ENCODE measurements at places on chromosomes 16 and 17.

- DNase-seq: no peak
Observed at GRCh38 chr16:89230255-89230654, 12.8 kb downstream of the ZNF778 start.

DNA sequence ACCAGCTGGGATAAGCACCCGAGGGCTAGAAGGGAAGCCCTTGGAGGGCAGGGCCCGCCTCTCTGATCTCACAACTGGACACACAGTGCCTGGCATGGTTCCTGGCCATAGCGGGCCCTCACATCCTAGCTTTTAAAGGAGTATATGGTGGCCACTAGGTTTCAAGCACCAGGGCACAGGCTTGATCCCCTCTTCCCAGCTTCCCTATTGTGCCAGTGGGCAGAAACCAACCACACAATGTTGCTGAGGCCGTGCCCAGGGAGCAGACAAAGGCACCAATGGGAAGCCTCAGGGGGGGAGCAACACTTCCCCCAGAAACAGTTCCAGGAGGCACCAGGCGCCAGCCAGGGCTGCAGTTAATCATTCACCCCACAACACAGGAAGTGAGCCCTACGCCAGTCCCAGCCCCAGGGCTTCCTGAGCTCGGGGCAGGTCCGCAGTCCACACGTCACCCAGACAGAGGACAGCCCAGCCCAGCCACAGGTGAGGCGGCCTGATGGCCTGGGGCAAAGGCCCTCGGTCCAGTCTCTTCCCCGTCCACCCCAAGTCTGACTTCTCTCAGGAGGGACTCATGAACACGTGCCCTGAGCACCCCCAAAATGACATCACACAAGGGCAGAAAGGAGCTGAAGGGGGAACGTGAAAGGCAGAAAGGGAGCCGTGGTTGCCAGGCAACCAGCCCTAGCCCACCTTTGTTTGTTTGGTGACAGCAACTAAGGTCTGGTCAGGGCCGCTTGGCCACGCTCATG, 12.8 kb downstream of the SMIM5 start:
- DNase-seq: peak; percentile 96

GRCh38 chr17:81664051-81664470, 2.3 kb downstream of the OXLD1 start:
- no peak for DNase-seq

DNA sequence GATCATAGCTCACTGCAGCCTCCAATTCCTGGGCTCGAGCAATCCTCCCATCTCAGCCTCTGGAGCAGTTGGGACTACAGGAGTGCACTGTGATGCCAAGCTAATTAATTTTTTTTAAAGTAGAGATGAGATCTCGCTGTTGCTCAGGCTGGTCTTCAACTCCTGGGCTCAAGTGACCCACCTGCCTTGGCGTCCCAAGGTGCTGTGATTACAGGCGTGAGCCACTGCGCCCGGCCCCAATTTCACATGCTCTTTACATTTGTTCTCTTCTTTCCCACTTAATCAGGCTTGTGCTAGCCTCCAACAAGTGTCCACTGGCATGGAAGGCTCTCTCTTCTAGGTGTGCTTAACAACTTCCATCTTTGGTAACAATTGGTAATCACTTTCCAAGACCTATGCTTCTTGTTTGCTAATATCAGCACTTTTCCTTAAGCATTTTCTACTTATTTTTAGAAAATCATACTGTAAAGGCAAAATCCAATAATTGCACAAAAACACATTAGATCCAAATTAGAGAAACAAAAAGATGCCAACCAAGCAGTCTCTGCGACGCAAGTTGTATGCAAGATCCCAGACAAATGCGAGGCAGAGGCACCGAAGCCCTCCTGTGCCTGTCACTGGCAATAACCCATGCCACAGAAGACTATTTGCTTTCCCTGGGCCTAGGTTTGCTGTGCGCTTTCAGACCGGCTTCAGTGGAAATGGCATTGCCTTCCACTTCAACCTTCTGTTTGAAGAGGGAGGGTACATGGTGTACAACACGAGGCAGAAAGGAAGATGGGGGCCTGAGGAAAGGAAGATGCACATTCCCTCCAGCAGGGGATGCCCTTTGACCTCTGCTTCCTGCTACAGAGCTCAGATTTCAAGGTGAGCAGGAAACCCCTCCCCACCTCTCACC, 52.6 kb downstream of the NOS2 start:
- DNase-seq: no peak

DNA sequence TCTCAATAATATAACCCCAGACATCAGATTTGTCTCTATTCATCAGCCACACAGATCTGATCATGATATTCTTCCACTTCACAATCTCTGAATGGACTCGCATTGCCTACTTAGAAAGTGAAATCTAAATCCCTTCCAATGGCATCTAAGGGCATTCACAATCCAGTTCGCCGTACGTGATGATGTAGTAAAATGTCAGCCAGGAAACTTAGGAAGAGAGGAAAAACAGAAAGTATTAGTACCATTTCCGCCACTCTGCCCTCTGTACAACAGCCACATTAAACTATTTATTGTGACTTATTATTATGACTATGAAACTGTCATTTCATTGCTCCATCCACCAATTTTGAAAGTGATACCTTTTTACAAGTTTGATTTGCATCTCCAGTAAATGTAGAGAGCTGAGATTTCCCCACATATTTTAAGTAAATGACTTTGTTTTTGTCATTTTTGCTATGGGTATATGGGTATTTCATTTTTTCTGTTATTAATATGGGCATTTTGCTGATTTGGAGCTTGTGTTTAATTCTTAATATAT, 69.4 kb upstream of the SMIM36 start:
- no peak for DNase-seq

DNA sequence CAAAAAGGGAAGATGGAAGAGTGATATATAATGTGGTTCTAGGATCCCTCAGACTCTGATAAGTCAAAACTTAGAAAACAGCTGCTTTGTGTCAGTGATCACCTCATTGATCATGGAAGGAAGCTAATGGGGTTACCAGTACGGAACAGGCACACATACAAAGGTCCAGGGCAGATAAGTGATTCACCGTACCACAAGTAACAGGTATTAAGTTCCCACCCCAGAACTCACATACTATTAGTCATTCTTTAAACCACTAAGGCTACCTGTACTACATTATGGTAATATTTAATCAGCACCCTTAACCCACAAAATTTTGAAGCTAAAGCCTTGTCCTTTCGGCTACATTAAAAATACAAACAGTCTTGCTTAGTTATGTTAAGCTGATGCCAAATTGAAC, 17.4 kb downstream of the RNF43 start:
- DNase-seq: no peak

DNA sequence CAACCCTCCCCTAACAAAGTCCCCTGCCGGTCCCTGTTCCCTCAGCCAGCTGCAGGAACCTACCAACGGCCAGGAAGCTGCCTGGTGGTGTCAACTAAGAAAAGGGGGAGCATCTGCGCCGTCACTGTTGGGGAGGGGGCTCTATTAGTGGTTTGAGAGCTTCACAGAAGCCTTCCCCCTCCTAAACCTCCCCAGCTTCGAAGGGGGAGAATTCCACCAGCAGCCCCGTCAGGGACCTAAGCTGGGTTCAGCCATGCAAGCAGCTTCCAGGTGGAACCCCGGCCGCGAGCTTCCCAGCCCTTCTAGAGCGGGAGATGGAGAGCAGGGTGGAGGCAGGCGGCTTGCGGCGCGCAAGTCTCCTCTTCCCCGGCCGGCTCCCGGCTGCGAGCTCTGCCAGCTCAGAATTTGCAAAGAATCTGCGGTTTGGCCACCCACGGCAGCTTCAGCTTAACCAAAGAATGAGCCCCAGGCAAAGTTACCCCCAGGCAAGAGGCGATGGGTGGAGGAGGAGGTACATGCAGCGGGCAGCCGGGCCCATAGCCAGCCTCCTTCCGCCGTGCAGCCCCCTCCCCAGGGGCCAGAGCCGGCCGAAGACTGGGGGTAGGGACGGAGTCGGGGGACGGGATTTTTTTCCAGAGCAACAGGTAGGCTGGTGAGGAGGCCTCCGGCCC, 33.7 kb downstream of the DDX19A start:
- DNase-seq: peak; percentile 29

Data from HepG2 (cell line).